RCC 7860 (cell line): ENCODE measurements at places on chromosomes 3 and 15.
A peak's percentile ranks its signal among the peaks of the same experiment; 100 is the strongest.

DNA sequence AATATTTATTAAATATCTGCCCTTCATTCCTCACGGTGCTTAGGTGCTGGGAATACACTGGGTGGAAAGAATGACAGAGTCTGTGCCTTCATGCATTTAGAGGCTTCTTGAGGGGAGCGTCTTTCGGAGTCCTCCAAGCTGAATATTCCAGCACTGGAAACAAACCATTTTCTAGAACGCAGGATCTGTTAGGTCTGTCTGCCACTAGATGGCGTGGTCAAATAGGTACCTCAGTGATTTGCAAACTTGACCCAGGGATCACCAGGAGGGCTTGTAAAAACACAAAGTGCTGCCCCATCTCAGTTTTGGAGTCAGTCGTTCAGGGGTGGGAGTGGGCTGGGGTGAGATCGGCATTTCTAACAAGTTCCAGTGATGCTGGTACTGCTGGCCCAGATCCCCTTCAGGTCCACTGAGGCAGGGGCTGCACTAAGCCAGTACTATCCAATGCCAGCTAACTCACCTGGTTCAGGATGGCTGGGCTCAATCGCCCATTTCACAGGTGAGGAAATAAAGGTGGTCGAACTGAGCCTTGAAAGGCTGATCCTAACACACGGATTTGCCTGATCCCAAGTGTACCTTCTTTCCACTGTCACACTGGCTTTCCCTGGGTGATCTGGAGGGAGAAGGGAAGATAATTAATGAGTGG, 14.8 kb downstream of the ARNT2 start:
- peak; percentile 42 for DNase-seq

DNA sequence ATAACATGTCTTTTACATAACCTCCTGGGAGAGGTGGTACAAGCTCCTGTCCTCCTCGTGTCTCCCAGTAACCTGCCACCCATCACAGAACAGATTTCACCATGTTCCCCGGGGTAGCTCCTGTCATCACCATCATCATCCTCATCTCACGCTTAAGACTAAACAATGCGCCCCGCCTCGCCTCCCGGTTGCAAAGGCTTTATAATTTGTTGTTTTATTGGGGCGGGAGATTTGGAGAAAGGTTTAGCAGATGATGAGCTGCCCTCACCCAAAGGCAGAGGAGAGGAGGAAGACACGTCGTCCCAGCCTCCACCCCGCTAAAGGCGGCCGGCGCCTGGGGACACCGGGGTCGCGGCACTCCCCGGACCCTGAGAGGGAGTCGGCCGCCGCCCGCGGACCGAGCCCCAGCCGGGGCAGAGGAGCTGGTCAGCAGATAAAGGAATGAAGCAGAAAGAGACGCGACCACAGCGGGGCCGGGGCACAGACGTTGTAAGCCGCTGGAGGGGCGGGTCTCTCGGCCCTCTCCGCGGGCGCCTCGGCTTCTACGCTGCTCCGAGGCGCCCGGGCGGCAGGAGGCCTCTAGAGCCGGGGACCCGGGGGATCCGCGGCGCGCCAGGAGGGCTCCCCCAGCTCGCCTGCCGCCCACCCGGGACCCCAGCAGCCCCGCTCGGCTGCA, 589 bp downstream of the HERC1 start:
- no peak for DNase-seq

GRCh38 chr3:9909221-9910013, 6.8 kb downstream of the IL17RE start:
- DNase-seq: no peak

GRCh38 chr3:73727854-73728253, 103.1 kb upstream of the PDZRN3 start:
- DNase-seq: no peak

DNA sequence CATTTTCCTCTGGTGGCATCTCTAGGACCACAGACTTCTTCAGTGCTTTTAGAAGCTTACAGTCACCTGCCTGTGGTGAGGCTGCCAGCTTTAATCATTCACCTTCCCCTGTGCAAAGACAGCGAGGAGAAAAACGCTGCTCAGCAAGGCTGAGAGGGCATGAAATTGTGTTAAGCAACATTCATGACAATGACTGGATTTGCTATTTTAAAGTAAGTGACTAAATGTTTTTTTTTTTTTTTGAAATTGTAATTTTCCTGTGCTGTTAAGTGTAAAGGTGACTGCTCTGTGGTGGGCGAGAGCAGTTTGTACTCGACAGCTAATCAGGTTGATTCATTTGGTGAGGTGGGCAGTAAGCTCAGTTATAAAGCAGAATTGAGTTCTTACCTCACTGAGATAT, 240.4 kb downstream of the NSUN3 start:
- no peak for DNase-seq

DNA sequence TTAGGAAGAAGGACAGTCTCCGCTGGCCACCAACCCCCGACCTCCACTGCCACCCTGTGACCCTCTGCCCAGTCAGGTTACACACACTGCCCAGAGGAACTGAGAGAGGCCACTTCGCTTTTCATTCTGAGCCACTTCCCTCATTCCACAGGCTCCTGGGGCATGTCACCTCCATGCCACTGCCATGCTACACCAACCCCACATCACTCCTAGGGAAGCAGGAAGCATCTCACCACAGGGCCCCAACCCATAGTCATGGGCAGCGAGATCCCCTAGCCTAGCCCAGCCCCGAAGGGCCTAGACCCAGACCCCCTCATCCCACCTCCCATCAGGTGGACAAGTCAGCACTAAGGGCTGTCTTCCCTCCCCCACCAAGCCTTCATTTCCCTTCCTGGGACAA, 1.4 kb downstream of the PLCB2 start:
- no peak for DNase-seq

GRCh38 chr15:57902155-57902554, 163.4 kb downstream of the ALDH1A2 start:
- DNase-seq: no peak

DNA sequence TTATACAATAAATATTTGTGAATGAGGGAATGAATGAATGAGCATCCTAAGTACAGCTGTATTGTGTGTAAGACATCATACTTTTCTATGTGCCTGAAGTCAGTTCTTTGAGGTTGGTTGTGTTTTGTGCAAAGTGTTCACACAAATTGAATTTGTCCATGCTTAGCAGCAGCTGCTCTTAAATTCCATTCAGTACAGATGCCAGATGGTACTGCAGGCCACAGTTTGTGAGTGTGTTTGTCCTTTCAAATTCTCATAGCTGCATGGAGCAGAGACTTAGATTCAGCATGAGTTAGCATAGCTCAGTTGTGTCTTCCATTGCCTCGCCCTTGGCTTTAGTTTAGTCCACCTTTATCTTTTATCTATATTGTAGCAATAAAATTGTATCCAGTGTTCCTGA, 3.8 kb upstream of the ZNF385D start:
- DNase-seq: no peak
